ENCODE measurements at places on chromosomes 12 and 14.

- no peak for DNase-seq
These were observed 23.7 kb downstream of the ANKRD9 start for GRCh38 chr14:102485693-102486512.

DNA sequence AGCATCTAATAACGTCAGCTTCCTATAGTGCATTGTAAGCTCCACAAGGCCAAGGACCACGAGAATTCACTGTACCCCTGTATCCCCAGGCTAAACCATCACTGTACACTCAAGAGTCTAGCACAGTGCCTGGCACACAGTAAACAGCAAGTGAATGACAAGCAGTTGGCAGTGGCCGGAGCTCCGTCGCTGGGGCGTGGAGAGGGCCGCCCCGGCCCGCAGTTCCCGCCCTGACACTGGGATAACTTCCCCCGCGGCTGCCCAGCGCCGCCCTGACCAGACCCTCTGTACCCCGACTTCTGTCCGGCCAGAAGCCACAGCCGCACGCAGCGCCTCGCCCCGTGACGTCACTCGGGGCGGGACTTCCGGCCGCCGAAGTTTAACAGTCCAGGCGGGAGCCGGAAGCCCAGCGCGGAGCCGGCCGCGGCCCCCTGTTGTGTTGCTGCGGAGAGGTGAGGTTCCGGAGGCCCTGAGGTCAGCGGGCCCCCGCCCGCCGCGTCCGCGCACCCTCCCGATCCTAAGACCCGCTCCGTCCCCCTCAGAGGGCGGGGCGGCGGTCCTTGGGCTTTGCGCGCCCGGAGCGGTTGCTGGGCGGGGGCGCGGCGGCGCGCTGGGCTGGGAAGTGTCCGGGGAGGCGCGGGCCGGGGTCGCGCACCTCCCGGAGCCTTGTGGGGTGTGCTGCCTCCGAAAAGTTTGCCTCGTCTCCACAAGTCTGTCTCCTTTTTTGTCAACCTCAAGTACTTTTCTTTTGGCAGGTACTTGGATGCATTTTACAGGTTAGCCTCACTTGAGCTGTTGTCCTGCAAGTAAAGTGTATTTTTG is at the start of gene NEDD1:
TSS of gene NEDD1 (plus strand) at position 409 of the 822 bp plus-strand sequence. CDS start 2,503 bp downstream, outside the sequence.
- DNase-seq = peak; percentile 89

DNA sequence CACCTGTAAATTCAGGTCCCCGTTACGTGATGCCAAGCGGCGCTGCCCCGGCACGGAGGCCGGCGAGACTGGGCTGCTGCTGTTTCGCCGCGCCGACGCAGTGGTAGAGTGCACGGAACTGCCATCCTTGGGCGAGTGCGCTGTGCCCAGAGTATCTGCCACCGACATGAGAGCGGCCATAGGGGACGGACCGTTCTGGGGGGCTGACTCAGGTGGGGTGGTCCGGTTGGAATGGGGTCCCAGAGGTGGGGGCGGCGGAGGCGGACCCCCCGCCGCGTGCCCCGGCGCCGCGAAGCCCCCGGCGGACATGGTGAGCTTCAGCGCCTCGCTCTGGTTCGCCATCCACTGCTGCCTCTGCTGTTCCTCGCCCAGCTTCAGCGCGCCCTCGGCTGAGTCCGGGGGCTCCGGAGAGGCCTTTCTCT is 2.8 kb downstream of the IRF2BPL start:
- no peak for DNase-seq

GRCh38 chr14:87944987-87945604 is 47.9 kb downstream of the GALC start:
- peak; percentile 56 for DNase-seq

- no peak for DNase-seq
These were observed 485.6 kb downstream of the FLRT2 start for GRCh38 chr14:86015511-86015910.

DNA sequence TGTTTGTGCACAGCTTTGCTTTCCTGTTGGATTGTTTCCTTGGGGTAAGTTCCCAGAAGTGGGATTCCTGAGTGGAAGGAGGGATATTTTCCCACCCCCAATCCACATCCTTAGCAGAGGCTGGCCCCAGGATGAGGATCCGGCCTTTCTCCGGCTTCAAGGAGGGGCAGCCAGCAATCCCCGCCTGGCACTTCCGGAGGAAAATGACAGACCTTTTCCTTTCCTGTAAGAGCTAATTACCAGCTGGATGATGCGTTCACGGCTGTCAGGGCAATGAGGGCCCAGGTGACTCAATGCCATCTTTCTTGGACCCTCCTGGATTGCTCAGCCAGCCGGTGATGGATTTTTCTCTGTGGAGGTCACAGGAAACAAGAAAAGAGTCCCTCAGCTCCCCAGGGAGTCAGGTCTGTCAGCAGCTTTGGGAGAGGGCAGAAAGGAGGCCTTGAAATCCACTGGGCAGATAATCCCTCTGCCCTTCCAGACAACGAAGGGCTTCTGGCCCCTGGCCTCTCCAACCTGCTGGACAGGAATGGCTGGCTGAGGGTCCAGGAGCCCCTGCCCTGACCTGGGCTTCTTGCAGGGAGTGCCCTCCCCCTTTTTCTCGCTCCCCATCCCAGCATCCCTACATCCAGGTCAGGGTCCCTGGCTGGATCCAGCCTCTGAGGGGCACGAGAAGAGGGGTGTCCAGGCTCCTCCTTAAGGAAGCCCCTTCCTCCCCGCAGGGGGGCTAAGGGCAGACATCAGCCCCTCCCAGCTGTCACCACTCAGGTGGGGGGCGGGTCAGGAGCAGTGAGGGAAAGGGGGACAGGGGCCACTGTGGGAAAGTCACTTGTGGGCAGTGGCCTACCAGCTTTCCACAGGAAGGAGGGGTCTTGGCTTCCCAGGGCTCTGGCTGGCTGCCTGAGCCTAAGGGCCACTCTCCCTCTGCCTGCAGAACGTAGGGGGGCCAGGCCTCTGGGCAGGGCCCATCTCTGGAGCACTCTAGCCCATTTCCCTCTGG is 16.1 kb upstream of the CCDC85C start:
- peak; percentile 51 for DNase-seq

- no peak for DNase-seq
These were observed 321.6 kb upstream of the SFSWAP start for GRCh38 chr12:131389054-131390013.

All from NCI-H82 (cell line).